ENCODE measurements at places on chromosomes 11 and 22. TPM values are rescaled to one million over a fixed set of nuclear protein-coding genes. Genes with fewer than 3 reads are reported as not detected.

DNA sequence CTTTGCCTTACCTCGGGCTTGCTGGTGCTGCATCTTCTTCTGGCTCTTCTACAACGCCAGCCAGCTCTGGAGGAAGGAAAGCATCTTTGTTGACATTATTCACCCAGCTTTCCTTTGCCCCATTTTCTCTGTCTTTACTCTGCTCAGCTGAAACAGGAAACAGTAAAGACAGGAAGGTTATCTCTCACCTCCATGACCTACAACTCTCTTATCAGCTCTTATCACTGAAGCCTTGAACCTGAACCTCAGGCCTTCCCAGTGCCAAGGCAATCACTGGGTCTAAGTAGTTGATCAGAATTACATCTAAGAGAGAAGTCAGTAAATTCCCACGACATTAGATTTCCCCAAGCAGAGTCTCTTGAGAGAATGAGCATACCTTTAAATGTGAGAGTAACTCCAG, 59.6 kb upstream of the CCDC89 start:
- DNase-seq, result no peak
- no peaks in the 10 kb centered on the region for H3K36me3 ChIP-seq
- H3K4me3 ChIP-seq, result no peak overlapping the region
- peaks cover 43% of the 10 kb centered on the region for H3K27me3 ChIP-seq
- H3K4me1 ChIP-seq, result peaks cover 9% of the 10 kb centered on the region
- H3K27ac ChIP-seq, result no peak overlapping the region

GRCh38 chr22:22410121-22410520, 98.4 kb downstream of the ZNF280B start:
- H3K36me3 ChIP-seq, result no peaks in the 10 kb centered on the region
- DNase-seq, result no peak
- no peak overlapping the region for H3K4me3 ChIP-seq
- peaks cover 92% of the 10 kb centered on the region for H3K27me3 ChIP-seq
- H3K4me1 ChIP-seq, result no peaks in the 10 kb centered on the region

GRCh38 chr11:34394771-34395300, 37.0 kb upstream of the ABTB2 start:
- H3K27ac ChIP-seq, result no peak overlapping the region
- no peaks in the 10 kb centered on the region for H3K27me3 ChIP-seq
- no peak overlapping the region for H3K4me3 ChIP-seq
- H3K36me3 ChIP-seq, result no peaks in the 10 kb centered on the region
- H3K4me1 ChIP-seq, result no peaks in the 10 kb centered on the region

FXYD2 gene
- 7.7 TPM for total RNA-seq

ARHGAP32 gene
- total RNA-seq, result 42.3 TPM

DDIAS gene
- 7.8 TPM for total RNA-seq

GRCh38 chr11:123407996-123408597, 22.0 kb upstream of the GRAMD1B start:
- H3K4me1 ChIP-seq, result peaks cover 34% of the 10 kb centered on the region
- peak overlapping the region; percentile 31 for H3K27ac ChIP-seq
- DNase-seq, result no peak
- H3K4me3 ChIP-seq, result no peak overlapping the region
- no peaks in the 10 kb centered on the region for H3K36me3 ChIP-seq
- H3K27me3 ChIP-seq, result peaks cover 24% of the 10 kb centered on the region

- no peak overlapping the region for H3K4me3 ChIP-seq
- peaks cover 2% of the 10 kb centered on the region for H3K36me3 ChIP-seq
- H3K4me1 ChIP-seq, result peaks cover 13% of the 10 kb centered on the region
- no peak for DNase-seq
- no peak overlapping the region for H3K27ac ChIP-seq
Measured at GRCh38 chr22:29477723-29478318, 2.2 kb upstream of the NEFH start.

DNA sequence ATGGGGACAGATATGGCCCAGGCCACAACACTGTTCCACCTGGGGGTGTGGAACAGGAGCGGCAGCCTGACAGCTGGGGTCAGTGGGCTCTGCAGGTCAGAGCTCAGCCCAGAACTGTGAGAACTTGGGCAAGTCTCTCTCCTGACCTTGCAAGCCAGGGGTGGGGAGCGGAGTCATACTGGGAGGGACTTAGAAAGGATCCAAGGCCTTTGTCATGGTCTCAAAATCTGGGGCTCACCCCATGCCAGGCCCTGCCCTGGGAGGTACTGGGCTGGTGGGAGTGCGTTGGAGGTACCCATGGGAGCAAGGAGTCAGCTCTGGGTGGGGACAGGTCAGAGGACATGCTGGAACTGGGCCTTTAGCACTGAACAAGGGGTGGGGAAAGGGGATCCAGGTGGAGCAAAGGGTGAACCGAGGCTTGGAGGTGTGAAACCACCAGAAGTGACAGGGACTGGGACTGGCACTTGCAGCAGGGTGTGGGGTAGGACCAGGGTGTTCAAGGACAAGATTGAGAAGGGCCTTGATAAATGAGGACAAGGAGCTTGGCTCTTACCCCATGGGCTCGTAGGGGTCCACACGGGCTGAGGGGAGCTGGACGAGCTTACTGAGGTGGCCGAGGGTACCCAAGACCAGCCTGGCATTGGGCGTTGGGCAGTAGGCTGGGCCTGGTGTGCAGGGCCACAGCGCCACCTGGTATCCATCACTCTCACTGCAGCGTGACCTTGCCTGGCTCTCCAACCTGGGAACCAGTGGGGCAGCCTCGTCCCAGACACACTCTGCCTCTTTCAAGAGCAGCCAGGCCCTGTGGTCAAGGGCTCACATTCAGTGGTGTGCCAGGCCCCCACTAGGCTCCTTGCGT, 7.4 kb upstream of the PMM1 start:
- H3K27ac ChIP-seq, result peak overlapping the region; percentile 67
- DNase-seq, result peak; percentile 46

OAF gene
- 6.6 TPM for total RNA-seq

DNA sequence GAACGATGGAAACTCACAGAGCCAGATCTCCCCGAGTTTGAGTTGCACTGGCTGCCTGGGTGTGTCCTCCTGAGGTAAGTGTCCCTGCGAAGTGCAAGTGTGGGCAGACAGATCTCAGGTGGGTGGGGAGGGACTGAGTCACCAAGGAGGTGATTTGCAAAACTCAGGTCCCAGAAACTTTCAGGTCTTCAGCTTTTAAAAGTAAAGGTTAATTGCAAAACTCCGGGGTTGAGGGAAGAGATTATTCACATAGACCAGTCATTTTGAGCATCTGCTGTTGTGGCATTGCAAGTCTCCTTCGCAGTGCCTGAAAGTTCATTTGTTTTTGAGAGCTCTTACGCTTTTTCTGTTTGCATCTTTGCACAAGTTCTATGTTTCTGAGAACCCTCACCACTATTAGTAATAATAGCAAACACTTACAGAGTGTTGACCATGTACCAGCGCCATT, 7.1 kb downstream of the CD44 start:
- no peak for DNase-seq
- H3K4me1 ChIP-seq, result peaks cover 1% of the 10 kb centered on the region
- H3K27me3 ChIP-seq, result peaks cover 47% of the 10 kb centered on the region
- no peak overlapping the region for H3K4me3 ChIP-seq
- H3K27ac ChIP-seq, result no peak overlapping the region

PHF21B gene
- 37.4 TPM for total RNA-seq

CD3G gene
- not detected for total RNA-seq

CUL5 gene
- 37.9 TPM for total RNA-seq

- no peak for DNase-seq
- H3K27me3 ChIP-seq, result no peaks in the 10 kb centered on the region
- no peaks in the 10 kb centered on the region for H3K36me3 ChIP-seq
- H3K4me1 ChIP-seq, result no peaks in the 10 kb centered on the region
- no peak overlapping the region for H3K27ac ChIP-seq
Measured at GRCh38 chr11:23569547-23569946, 709.3 kb upstream of the CCDC179 start.

ZNRF3 gene
- total RNA-seq, result 9.5 TPM

NXPE2 gene
- not detected for total RNA-seq

DNA sequence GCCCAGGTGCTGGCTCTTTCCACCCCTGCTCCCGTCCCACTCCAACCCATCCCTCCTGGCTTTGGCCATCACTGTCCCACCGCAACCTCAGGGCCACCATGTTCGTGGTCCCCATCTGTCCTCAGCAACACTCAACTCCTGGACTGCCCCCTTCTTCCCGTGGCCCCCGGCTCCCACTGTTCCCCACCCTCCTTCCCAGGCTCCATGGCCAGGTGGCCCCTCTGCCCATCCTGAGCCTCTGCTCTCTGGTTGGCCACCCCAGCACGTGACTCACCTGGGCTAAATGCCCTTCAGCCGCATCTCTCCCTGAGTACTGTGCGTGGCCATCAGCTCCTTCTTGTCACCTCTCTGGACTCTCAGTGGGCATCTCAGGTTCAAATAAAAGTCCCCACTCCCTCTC, 41.6 kb upstream of the PHF21B start:
- peaks cover 42% of the 10 kb centered on the region for H3K27me3 ChIP-seq
- no peak overlapping the region for H3K27ac ChIP-seq

DNA sequence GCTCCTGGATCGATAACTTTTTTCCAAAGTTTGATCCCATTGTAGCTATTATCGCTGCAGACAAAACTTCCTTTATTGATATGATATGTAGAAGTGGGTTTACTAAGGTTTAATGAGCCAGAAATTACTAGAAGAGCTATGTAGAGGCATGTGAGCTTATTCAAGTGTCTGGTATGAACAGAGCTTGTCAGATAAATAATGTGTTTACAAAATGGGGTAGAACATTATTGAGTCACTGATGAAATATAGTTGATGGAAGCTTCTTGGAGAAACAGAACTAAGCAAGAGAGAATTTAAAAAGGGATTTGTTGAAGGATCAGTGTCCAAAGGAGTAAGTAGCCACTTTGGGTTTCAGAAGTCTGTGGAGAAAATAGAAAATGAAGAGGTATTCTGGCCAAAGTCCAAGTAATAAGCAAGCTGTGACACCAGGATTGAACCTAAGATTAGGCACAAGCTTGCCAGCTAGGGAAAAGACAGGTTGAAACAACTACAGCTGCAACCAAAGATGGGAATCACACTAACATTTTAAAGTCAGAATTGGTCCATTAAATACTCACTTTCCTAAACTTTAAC, 104.3 kb downstream of the MAML2 start:
- H3K27me3 ChIP-seq, result no peaks in the 10 kb centered on the region
- no peak for DNase-seq
- peaks cover 2% of the 10 kb centered on the region for H3K36me3 ChIP-seq
- no peak overlapping the region for H3K4me3 ChIP-seq

DNA sequence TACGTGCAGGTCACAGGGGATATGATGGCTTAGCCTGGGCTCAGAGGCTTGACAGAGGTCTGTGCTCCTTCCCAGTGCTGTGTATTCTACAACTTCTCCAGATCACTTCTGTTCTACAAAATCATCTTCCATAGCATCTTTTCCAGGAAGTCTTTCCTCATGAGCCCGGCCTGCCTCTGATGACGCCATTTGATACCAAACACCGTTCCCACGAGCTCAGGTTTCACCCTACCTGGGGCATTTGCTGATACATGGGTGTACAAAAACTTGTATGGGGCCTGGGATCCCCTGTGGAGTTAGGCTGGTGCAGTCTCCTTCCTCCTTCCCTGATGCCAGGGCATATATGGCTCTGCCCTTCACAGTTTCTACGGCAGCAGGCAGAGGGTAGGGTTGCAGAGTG, 78.7 kb downstream of the NECTIN1 start:
- no peaks in the 10 kb centered on the region for H3K36me3 ChIP-seq
- H3K4me1 ChIP-seq, result peaks cover 4% of the 10 kb centered on the region
- no peak overlapping the region for H3K4me3 ChIP-seq
- H3K27me3 ChIP-seq, result peaks cover 23% of the 10 kb centered on the region

- no peaks in the 10 kb centered on the region for H3K27me3 ChIP-seq
- no peak overlapping the region for H3K27ac ChIP-seq
- H3K36me3 ChIP-seq, result no peaks in the 10 kb centered on the region
- no peak for DNase-seq
Measured at GRCh38 chr11:82927264-82927880, 25.8 kb downstream of the DDIAS start.

OR5P2 gene
- not detected for total RNA-seq

DNA sequence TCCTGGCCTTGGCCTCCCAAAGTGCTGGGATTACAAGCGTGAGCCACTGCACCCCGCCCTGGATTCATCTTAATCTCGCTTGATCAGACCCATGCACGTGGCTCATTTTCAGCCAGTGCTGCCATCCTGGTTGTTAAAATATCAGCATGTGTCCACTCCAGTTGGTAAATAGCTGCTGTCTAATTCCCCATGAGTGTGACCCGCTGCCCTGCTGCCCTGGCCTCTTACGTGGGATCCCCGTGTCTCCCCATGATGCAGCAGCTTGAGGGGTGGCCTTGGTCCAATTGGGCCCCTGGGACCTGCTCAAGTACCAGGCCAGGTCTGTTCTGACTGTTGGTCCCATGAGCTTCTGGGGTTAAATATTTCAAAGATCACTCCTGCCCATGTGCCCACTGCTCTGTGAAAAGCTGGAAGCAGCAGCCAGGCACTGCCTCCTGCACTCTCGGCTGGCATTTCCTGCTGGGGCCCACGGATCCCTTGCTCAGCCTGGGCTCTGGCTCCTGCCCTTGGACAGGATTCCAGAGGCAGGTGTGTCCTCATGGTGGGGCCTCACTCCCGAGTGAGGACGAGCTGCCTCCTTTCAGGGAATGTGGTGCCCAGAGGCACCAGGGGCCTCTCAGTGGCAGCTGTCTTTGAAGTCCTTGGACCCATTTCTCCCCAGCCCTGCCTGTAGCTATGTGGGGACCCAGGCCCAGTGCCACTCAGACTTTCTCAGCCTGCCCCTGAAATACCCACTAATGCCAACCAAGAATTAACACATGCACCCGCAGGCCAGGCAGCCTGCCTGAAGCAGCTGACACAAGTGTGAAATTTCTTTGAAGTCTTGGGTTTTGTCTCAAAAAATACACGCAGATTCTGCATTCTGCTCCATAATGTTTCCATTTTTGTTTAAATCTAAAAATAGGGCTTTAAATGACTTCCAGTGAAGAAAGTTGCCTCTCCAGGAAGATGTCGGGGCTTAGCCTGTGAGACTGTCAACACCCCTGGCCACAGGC, 38.1 kb upstream of the PRDM11 start:
- H3K36me3 ChIP-seq, result no peaks in the 10 kb centered on the region
- no peaks in the 10 kb centered on the region for H3K4me1 ChIP-seq
- no peak overlapping the region for H3K27ac ChIP-seq

GRCh38 chr11:75135651-75136050, 15.3 kb upstream of the SLCO2B1 start:
- no peaks in the 10 kb centered on the region for H3K4me1 ChIP-seq
- no peak overlapping the region for H3K27ac ChIP-seq
- H3K27me3 ChIP-seq, result peaks cover 40% of the 10 kb centered on the region
- no peak for DNase-seq

DNA sequence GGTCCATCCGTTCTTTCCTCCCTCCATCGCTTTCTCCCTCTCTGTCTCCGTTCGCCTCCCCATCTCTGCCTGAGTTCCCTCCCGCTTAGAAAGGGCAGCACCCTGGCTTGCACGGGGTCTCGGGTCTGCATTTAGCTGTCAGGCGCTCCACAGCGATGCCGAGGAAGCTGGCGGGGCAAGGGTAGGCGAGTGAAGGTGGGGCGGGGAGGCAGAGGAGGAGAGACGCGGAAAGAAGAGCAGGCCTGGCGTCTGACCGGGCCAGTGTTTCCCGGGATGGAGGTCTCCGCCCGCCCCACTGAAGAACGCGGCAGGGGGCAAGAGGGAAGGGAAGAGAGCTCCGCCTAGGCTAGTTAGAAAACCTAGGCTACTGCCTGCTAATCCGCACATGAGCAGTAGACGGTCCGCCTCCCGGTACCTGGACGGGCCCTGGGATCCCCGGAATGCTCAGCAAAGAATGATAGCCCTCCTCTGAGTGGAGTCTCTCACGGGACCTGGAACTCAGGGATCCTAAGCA, 3922.5 kb upstream of the OR11H1 start:
- no peaks in the 10 kb centered on the region for H3K27me3 ChIP-seq
- no peak overlapping the region for H3K4me3 ChIP-seq
- no peaks in the 10 kb centered on the region for H3K4me1 ChIP-seq
- peaks cover 4% of the 10 kb centered on the region for H3K36me3 ChIP-seq
